ENCODE measurements at places on chromosomes 12 and 14. TPM values are rescaled to one million over a fixed set of nuclear protein-coding genes. Genes with fewer than 3 reads are reported as not detected.

The TEX22 gene
- total RNA-seq = 3.2 TPM

The SLC7A8 gene
- 49.8 TPM for total RNA-seq

The TAS2R13 gene
- 1.3 TPM for total RNA-seq

The A2M gene
- 2,772 TPM for total RNA-seq

DNA sequence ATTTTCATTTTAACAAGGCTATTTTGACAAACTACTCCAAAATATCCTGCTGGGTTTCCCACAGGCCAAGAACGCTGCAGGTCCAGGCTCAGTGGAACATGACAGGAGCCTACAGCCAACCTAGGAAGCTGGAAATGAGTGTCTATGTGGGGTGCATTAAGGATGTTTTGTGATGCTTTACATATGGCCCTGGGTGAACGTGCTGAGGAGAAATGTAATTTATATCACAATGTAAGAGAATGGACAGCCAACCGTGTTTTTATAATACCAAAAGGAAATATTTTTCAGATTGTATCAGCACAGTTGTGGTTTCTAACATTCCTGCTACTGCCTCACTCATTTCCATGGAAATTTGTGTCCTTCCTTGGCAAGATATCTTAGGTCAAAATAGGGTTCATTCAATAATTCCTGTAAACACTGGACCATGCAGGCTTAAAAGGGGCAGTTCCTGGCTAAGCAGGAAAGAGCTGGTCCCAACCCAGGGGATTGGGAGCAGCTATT lies 51.5 kb downstream of the ST8SIA1 start:
- peaks cover 12% of the 10 kb centered on the region for H3K4me1 ChIP-seq
- no peak for DNase-seq
- no peaks in the 10 kb centered on the region for H3K27me3 ChIP-seq
- H3K36me3 ChIP-seq = no peaks in the 10 kb centered on the region
- H3K4me3 ChIP-seq = no peak overlapping the region
- H3K27ac ChIP-seq = peak overlapping the region; percentile 70

DNA sequence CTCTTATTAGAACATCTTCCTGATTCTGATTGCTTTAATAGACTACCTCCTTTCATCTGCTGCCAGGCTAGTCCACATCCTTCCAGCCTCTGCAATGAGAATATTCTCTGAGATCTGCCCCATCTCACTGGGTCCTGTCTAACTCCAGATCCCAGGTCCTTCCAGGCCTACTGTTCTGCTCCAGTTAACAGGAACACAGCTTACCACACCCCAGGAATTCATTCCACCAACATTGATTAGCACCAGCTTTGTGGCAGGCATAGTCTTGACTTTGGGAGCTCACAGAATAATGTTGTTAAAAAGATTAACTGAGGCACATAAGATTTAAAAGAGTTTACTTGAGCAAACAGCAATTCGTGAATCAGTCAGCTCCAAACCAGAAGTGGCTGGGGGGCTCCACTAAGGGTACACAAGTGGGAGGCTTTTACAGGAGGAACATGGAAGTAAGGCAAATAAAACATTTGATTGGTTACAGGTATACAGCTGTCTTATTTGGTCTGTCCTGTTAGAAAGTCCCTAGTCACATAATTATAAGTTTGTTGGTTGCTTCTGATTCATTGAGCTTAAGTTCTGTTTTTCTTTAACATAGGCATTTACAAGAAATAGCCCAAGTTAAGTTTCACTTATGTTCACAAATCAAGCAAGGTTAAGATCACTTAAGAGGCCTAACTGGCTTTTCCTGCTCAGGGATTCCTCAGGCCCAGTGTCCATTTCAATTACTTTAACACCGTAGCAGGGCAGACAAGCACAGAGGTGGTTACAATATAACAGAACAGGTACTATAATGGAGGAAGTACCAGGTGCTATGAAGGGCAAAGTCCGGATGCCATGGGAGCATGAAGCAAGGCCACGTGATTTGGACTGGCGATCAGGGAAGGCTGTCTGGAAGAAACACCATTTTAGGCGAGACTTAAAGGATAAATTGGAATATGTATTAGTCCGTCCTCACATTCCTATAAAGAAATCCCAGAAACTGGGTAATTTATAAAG lies 12.2 kb upstream of the MYH7 start:
- no peaks in the 10 kb centered on the region for H3K4me1 ChIP-seq
- no peak overlapping the region for H3K27ac ChIP-seq
- H3K27me3 ChIP-seq = peaks cover 13% of the 10 kb centered on the region
- no peak for DNase-seq
- H3K4me3 ChIP-seq = no peak overlapping the region
- H3K36me3 ChIP-seq = no peaks in the 10 kb centered on the region

DNA sequence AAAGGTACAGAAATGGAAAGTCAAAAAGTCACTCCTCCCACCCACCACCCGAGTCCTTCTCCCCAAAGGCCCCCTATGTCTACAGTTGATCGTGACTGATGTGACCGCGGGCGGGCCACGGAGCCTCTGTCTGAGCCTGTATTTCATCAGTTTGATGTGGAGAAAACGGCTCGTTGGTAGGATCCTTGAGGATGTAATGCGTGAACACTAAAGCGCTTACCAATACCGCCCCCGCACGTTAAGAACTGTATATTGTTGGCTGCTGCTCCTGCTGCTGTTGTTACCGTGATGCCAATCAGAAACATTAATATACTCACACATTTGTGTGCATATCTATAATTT lies 24.6 kb upstream of the UBC start:
- peak overlapping the region; percentile 86 for H3K27ac ChIP-seq
- H3K27me3 ChIP-seq = no peaks in the 10 kb centered on the region

DNA sequence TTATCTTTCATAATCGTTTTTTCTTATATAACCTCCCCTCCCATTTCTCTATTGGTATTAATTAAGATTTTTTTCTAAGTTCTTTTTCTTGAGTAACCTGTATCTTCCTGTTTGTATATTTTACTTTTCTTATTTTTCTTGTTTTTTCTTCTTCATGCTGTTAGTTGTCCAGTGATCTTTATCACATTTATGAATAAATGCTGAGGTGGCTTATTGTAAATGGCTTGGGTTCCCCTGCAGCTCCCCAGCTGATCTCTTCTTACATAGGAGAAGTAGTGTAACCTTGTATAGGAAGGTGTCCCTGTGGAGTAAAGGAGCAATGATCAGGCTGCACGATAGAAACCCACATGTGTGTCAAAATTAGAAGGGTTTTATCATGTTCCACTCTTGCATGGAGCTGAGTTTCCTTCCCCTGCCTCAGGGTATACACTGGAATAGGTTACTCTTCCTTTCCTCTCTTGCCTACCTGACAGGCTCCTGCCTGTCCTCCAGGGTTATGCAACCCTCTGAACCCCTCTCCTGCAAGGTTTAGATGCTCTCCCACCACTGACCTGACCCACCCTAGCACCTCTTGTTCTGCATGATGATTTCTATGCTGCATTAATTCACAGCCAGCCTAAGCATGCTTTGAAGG lies 334.8 kb upstream of the RGS6 start:
- H3K36me3 ChIP-seq = no peaks in the 10 kb centered on the region
- no peaks in the 10 kb centered on the region for H3K27me3 ChIP-seq
- no peak overlapping the region for H3K27ac ChIP-seq
- no peak for DNase-seq
- no peak overlapping the region for H3K4me3 ChIP-seq

DNA sequence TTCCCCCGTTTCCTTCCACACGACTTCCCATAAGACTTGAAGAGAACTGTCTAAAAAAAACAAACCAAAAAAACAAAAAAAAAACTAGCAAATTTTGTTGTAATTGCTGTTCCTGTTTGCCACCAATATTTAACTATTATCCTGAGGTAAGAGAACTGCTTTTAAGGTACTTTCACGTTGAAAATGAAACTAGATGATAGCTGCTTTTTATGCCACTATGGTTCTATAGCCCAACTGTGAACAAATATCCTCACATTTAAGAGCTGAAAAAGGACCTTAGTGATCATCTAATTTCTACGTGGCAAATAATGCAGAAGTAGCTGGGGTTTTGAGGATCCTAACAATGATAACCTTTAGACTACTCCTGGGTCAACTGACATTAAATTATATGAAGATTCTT lies 98.6 kb downstream of the TAOK3 start:
- H3K36me3 ChIP-seq = no peaks in the 10 kb centered on the region
- H3K4me3 ChIP-seq = no peak overlapping the region
- DNase-seq = no peak
- H3K27ac ChIP-seq = no peak overlapping the region
- no peaks in the 10 kb centered on the region for H3K4me1 ChIP-seq

- H3K27me3 ChIP-seq = no peaks in the 10 kb centered on the region
- H3K4me3 ChIP-seq = no peak overlapping the region
- H3K27ac ChIP-seq = no peak overlapping the region
- H3K36me3 ChIP-seq = no peaks in the 10 kb centered on the region
Measured at GRCh38 chr12:107277855-107278254, 184.5 kb upstream of the CRY1 start.

DNA sequence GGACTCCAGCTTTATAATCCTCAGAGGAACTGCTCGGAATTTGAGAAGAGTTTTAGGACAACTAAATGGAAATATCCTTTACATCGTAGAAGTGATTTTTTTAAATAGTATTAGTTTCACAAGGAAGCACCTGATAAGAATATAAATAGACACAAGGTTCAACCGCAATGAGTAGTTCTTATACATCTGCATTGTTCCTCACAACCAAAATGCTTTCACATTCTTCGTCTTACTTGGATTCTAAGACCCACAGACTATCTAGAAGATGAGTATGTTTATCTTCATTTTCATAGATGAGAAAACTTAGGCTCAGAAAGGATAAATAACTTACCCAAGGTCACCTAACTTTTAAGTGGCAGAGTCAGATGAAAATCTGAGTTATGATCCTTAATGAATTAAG lies 469.0 kb downstream of the GALC start:
- no peak overlapping the region for H3K27ac ChIP-seq
- DNase-seq = no peak
- no peaks in the 10 kb centered on the region for H3K27me3 ChIP-seq

DNA sequence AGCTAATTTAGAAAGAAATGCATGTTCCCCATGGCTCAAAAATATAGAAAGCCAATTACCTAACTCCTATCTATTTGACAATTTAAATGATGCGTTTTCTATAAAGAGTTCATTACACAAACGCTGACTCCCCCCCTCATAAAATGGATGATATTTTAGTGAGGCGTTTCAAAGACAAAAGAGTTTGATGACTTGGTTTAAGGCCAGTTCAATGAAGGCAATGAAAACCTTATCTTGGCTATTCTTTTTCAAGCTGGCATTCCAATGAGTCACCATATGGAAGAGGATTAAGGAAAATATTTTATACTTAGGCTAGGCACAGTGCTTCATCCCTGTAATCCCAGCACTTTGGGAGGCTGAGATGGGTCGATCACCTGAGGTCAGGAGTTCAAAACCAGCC lies 62.7 kb downstream of the HMGA2 start:
- H3K36me3 ChIP-seq = no peaks in the 10 kb centered on the region
- DNase-seq = no peak
- no peak overlapping the region for H3K4me3 ChIP-seq

- DNase-seq = no peak
- no peak overlapping the region for H3K27ac ChIP-seq
- no peaks in the 10 kb centered on the region for H3K36me3 ChIP-seq
- no peak overlapping the region for H3K4me3 ChIP-seq
- H3K27me3 ChIP-seq = no peaks in the 10 kb centered on the region
Measured at GRCh38 chr14:93045965-93046704, 69.6 kb downstream of the ITPK1 start.

DNA sequence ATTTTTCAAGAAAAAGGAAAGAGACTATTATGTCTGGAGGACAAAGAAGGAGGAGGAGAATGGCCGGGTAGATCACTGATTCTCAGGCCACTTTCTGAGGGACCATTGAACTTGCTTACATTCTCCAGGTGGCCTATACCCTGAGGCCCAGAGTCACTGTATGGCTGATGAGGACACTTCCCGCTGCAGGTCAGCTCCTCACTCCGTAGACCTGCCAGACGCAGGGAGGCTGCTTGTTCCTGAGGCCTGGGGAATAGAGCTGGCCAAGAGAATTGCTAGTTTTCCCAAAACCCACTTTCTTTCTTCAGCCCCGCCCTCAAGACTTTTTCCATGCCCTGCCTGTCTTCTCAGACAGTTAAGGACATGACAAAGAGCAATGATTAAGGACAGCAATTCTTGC lies 510.5 kb upstream of the TBX3 start:
- no peak for DNase-seq
- H3K4me1 ChIP-seq = no peaks in the 10 kb centered on the region
- no peak overlapping the region for H3K4me3 ChIP-seq
- no peaks in the 10 kb centered on the region for H3K36me3 ChIP-seq
- no peak overlapping the region for H3K27ac ChIP-seq

GRCh38 chr14:56514663-56515371 lies 64.8 kb upstream of the TMEM260 start:
- H3K4me1 ChIP-seq = no peaks in the 10 kb centered on the region
- H3K27me3 ChIP-seq = no peaks in the 10 kb centered on the region
- no peak overlapping the region for H3K27ac ChIP-seq
- H3K4me3 ChIP-seq = no peak overlapping the region
- no peaks in the 10 kb centered on the region for H3K36me3 ChIP-seq

All from upper lobe of right lung (tissue), 1 donor.